PC-3 (cell line): ENCODE measurements at places on chromosomes 3 and 15.

DNA sequence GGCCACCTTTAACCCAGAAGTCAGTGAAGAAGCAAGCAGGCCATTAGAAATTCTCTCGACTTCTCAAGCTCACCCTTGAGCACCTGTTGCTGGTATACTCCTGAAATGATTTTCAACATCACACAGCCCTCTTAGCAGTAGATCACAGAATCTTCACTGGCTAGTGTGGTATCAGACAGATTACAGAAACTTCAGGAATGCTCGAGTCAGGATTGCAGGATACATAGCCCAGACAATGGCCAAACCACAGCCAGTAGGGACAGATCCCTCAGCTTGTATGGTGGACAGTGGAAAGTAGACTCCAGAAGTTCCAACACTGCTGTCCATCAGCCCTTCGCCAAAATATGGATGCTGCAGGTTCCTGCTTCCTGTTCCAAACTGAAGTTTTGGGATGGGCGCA is 4.5 kb upstream of the KLHL40 start:
- DNase-seq: no peak

DNA sequence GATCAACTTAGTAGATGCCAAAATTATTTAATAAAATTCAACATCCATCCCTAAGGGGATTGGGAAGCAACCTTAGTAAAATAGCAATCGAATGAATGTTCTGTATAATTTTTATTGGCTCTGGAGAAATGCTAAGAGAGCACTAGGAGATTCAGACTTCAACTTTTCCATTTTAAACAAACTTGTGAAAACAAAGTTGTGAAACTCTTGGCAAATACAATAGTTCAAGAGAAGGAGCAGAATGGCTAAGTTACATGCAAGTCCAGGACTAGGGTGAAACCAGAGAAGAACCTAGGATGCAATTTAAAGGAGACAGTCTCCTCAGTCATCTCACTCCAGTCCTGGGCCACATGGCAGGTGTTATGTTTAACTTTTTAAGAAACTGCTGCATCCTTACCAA is 16.7 kb upstream of the ZNF280D start:
- DNase-seq: no peak

DNA sequence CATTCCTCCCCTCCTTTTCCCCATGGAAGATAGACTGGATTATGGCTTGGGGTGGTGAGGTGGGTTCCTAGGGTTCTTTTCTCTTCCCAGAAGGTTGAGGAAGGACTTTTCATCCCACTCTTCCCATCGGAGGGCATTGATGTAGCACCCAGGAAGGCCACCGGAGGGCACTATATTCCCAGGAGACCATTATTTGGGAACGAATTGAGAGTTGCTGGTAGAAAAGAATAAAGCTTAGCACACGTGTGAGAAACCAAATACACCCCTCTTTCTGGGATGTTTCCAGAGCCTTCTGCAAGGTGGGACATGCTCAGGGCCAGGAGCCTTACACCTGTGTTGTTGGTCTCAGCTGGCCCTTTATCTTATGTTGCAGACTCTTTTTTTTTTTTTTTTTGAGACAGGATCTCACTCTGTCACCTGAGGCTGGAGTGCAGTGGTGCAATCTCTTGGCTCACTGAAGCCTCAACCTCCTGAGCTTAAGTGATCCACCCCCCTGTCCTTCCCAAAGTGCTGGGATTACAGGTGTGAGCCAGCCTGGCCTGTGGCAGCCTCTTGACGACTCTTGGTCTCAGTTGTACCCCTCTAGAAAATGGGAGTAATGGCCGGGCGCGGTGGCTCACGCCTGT is 6.3 kb upstream of the CDC25A start:
- DNase-seq: peak; percentile 89

- no peak for DNase-seq
Observed at GRCh38 chr3:62585861-62586260, 212.5 kb upstream of the FEZF2 start.

DNA sequence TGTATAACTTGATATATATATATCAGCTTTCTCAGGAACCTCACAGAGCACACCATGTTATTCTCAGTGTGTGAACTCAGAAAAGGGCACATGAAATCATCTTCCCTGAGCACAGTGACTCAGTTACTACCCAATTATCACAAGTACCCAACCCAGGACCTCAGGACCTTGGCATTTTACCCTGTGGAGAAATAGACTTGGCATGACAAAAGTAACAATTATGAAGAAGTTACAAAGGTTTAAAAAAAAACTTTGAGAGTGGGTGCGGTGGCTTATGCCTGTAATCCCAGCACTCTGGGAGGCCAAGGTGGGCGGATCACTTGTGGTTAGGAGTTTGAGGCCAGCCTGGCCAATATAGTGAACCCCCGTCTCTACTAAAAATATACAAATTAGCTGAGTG is 52.4 kb downstream of the ONECUT1 start:
- no peak for DNase-seq

- no peak for DNase-seq
Observed at GRCh38 chr15:88428805-88429605, 38.2 kb downstream of the MRPL46 start.

DNA sequence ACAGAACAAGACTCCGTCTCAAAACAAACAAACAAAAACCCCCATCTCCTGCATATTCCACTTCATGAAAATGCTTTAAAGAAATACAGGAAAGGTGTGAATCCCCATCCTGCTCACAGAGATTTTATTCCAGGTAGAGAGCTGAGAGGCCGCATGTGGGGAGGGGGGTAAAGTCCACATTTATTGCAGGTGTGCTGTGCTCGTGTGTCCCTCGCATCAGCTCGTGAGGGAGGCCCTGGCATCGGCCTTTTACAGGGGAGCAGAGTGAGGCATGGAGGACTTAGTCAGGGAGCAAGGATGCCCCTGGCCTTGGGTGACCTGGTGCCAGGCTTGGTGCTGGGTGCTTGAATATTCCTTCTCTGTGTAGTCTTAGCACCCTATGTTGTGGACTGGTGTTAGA is 413.5 kb upstream of the C2CD4B start:
- DNase-seq: no peak

DNA sequence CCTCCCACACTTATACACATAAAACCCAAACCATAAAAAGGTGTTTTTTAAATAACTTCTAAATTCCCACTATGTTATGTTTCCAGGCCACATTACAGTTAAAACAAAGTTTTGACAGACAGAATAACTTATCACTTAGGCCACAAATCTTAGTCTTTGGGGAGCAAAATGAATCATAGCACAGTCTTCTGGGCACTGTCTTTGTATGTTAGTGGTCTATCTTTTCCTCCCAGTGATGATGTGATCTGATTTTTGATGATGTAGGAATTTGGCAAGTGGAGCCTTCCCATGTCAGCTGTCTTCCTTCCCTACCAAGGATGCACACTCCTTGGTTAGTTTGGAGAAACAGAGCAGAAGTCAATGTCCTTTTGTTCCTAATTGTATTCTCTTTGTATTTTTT is 67.3 kb downstream of the THSD4 start:
- no peak for DNase-seq

DNA sequence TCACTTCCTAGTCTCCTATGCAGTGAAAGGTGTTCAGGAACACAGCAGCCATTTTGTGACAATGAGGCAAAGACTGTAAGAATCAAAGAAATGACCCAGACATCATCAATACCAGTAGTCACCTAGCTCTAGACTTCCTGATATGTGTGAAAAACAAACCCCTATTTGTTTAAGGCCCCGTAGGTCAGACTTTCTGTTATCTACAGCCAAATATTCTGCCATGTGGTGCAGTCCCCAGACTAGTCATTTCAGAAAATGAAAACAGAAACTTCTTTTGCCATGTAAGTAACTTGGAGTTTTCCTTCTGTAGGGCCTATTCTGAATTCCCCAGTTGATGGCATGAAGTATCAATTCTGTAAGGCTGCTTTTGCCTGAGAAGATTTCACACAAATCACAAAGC is 181.7 kb upstream of the SNTN start:
- DNase-seq: no peak

DNA sequence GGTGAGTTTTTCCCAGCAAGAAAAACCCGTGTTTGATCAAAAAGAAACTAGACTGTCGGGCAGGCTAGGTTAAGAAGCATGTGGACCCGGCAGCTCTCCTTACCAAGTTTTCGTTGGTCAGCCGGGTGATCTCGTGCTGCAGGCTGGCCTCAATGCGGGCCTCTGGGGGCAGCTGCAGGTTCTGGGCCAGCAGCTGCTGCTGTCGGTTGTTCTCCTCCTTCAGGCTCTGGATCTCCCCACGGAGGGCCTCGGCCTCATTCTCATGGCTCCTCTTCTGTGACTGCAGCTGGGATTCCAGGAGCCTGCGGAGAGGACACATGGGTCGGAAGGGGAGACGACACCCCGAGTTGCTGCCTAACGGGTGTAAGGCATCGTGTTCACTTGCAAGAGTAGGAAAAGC is 44.5 kb upstream of the MYO5C start:
- no peak for DNase-seq

DNA sequence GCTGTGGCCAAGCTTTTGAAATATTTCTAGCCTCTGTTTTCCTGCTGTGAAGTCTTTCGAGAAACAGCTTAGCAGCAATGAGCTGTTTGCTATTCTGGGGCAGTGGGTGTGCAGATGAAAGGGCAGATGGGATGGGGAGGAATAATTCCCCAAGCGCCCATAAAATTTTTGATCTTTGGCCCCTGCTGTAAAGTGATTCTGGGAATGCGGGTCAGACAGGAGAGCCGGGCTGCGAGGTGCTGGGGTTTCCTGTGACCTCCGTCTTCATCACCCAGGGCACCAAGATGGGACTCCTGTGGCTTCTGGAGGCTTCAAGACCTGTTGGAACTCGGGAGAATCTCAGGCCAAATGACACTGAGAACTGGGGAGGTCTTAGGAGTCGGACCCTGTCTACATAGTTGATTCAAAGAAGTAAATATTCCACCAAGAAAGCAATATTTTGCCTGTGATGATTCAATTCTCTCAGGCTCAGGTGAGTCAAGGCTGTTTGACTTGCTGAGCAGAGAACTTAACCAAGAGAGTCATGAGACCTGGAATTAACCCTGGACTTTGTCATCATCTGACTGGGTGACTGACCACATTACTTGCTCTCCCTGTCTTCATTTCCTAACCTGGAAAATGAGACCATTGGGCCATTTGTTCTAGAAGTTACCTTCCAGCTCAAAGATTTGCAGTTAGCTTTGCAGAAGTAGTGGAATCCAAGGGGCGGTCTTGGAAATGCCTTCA is 86.4 kb downstream of the POLR2M start:
- peak; percentile 61 for DNase-seq

DNA sequence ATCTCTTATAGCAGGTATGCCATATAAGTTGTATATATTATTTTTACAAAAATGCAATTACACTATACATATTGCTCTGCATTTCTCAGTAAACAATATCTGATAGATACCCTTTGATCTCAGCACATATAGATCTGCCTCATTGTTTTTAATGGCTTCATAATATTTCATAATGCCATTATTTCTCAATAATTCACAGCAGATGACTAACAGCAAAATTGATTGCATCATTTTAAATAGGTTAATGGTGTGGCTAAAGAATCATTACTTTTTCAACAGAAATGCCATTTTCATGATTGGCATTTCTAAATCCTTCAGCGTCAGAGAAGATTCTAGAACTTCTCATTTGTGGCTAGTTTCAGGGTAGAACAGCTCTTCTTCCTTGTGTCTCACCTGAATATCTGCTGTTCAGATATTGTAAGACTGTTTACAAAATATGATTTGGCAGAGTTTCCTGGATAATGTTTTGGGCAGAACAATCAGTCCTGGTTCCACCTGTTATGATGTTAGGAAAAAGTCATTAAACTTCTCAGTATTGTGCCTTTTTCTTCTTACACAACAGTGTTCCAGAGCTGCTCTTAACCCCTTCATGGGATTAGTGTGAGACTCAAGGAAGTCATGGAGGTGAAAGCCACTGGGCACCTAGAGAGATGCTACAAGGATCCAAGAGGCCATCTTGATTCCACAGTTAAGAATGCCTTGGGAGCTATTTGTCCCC is 397.6 kb upstream of the THBS1 start:
- DNase-seq: no peak

- peak; percentile 39 for DNase-seq
Observed at GRCh38 chr3:197003461-197004385, 25.9 kb downstream of the MELTF start.

DNA sequence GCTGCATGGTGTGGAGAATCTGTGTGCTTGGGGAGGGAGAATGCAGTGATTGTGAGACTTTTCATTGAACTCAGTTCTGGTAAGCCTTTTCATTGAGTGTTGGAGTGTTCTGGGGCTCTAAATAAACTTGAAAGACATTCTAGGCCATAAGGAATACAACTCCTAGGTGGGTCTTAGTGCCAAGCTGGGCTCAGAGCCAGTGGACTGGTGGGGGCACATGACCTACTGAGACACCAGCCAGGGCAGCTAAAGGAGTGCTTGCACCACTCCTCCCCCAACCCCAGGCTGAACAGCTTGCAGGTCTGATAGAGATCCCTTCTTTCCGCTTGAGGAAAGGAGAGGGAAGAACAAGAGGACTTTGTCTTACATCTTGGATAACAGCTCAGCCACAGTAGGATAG is 21.7 kb upstream of the KPNA4 start:
- DNase-seq: no peak

- no peak for DNase-seq
Observed at GRCh38 chr3:155631323-155632019, 113.4 kb downstream of the PLCH1 start.

GRCh38 chr3:101876142-101876541 is 26.8 kb downstream of the NFKBIZ start:
- DNase-seq: peak; percentile 37

DNA sequence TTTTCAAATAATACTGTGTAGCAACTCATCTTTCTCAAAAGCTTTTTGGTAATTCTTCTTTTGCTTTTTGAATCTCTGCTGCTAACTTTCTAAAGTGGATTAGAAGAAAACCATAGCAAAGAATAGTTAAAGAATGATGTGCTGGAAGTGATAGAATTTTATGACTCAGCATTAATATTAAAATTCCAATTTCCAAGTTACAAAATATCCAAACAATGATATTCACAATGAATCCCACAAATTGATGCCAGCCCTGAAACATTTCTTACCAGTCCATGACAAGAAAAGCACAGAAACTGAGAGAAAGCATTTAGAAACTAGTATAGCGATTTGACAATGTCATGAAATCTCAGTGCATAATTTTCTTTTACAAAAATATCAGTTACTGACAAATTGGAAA is 482.2 kb downstream of the RBMS3 start:
- DNase-seq: no peak

DNA sequence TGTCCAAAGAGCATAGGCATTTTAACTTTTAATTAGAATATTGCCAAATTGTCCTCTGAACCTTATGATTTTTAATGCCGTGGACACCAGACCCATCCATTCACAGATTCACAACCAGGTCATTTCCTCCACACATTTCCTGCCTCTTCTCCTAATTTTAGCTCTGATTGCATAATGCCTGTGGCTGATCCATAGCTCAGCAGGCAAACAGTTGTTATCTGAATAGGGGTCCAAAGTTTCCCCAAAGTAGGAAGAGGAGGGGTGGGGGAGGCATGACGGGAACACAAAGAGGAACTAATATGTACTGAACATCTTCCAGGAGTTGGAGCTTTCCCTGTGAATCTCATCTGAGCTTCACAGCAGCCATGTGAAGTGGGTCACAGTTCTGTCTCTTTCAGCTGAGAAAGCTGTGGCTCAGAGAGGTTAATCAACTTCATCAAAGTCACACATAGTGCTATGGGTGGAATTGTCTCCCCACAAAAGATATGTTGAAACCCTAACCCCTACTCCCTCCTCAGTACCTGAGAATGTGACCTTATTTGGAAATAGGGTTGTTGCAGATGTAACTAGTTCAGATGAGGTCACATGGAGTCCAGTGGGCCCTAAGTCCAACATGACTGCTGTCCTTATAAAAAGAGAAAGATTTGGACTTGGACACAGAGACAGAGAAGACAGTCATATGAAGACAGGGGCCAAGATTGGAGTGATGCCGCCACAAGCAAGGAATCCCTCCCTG is 106.7 kb upstream of the AGBL1 start:
- DNase-seq: no peak
